ENCODE measurements at places on chromosomes 2 and 18.

GRCh38 chr2:228581731-228582130 is 400.2 kb upstream of the SPHKAP start:
- no peak for DNase-seq

- DNase-seq, result no peak
Measured at GRCh38 chr2:19748073-19748375, 153.8 kb downstream of the TTC32 start.

- no peak for DNase-seq
Measured at GRCh38 chr2:2798337-2798736, 467.3 kb upstream of the MYT1L start.

GRCh38 chr2:191015239-191015638 is 1.3 kb upstream of the STAT1 start:
- DNase-seq, result no peak

DNA sequence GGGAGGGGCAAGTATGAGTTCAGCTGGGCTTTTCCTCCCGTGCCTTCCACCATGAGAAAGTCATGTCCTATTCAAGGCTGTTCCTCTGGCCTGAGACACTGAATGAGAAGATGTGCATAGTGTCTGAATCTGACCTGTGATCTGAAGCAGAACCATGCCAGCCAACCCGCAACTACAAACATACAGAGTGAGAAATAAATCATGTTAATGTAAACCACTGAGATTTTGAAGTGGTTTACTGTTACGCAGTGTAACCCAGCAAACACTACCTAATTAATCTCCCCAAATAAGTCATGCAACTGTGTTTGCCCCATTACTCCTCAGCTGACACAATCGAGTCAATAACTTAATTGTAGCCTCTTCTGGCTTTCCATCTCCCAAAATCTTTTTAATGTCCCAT is 49.2 kb downstream of the METTL4 start:
- DNase-seq, result no peak

GRCh38 chr18:58140387-58141325 is 96.6 kb downstream of the NEDD4L start:
- no peak for DNase-seq

DNA sequence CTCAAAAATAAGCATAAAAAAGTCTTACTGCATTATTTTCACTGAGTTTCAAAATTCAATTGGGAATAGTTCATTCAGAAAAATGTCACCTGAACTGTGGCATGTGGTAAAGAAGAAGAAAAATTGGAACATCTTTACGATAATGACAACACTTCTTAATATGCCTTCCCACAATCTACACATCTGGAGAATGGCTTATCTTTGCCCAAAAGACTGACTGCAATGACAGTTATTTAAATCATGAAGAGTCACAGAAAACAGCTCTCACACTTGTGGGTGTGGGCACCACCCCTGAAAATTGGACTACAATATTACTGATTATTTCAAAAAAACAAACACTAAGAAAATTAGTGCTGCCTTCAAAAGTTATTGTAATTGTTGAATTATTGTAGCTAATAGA is 152.3 kb downstream of the USP34 start:
- DNase-seq, result no peak

- no peak for DNase-seq
Measured at GRCh38 chr2:96413323-96413722, 77.8 kb downstream of the NCAPH start.

DNA sequence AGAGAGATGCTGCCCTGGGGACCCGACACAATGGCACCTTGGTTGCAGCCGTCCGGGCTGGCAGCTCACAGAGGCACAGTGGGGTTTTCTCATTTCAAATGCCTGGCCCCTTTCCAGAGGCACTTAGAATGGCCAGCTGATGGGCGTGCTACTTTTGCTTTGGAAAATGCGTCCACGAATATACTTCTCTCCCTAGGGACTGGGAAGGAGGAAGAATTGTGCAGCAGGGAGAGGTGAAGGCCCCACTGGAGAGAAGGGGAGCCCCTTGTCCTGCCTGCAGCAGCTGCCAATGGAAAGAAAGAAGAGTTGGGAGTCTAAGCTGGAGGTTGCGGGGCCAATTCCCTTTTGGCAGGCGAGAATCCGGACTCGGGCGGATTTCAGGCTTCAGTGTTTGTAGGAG is 1.1 kb upstream of the MAL start:
- no peak for DNase-seq

GRCh38 chr18:79283131-79283810 is 112.5 kb upstream of the NFATC1 start:
- no peak for DNase-seq

- no peak for DNase-seq
Measured at GRCh38 chr2:52964916-52965530, 802.6 kb upstream of the CHAC2 start.

DNA sequence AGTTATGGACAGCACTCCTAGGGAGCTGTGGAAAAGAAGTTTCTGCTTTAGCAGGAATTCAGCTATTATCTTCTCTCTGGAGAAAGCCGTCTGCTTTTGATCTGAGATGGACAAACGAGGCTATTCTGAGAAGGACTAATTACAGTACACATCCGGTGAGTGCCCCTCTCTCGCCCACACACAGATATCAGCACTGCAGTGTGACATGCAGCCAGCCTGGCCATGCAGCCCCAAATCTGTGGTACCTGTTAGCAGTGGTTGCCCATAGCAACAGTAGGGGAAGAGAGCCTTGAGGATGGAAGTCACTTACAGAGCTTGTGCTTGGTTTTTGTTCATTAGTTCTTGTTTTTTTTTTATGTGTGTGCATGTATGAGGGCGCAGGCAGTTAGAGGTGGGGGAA is 73.9 kb upstream of the TRIB2 start:
- DNase-seq, result no peak

DNA sequence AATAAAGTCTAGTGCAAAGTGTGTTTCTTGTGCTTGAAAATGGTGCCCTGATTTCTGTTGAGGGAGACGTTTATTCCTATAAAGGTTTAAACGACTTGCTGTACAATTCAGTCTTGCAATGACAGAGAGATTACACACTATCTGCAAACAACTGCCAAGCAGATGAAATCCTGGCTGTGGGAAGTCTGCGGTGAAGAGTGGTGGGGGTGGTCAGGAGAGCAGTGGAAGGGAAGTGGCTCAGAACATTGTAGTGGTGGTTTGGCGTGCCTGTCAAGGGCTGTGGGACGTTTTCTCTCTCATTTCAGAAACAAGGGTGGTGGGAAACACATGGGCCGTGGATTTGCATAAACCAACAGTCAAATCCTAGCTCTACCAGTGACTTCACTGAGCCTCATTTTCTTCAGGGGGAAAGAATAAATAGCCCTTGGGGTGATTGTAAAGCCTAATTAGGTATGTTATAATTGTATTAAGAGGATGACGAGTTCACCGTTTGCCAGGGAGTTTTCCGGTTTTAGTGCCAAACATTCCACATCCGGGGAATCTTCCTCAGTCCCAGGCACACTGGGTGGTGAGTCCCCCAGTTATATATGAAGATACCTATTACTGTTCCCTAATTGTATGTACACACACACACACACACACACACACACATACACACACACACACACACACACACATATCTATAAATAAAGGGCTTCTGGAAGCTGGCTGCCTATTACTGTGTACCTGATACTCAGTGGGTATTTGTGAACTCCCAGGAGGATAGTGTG is 115.0 kb downstream of the SPTBN1 start:
- DNase-seq, result no peak

GRCh38 chr2:111522231-111522768 is 361.7 kb downstream of the ANAPC1 start:
- DNase-seq, result no peak

- no peak for DNase-seq
Measured at GRCh38 chr2:119333360-119333759, 33.3 kb downstream of the C2orf76 start.

- no peak for DNase-seq
Measured at GRCh38 chr2:236338495-236339184, 74.4 kb upstream of the ASB18 start.

- peak; percentile 42 for DNase-seq
Measured at GRCh38 chr2:64330281-64331113, 123.5 kb upstream of the LGALSL start.

GRCh38 chr2:158753641-158754611 is 41.2 kb upstream of the DAPL1 start:
- DNase-seq, result no peak

DNA sequence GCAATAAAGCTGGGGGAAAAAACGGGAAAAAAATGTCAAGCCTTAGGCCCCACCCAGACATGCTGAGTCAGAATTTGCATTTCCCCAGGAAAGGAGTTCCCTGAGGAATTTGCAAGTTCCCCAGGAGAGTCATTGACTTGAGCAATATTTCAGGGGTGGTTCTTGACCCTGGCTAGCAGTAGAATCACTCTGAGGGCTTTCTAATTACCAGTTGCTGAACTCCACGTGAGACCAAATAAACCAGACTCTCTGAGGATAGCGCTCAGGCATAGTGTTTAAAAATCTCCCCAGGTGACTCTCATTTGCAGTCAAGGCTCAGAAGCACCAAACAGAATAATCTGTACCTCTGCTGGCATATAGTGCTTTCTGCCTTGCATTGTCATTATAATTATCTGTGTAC is 48.7 kb downstream of the C1QL2 start:
- no peak for DNase-seq

- DNase-seq, result no peak
Measured at GRCh38 chr18:63148449-63149301, 170.9 kb downstream of the BCL2 start.

GRCh38 chr18:77207540-77207939 is 42.1 kb upstream of the GALR1 start:
- DNase-seq, result no peak

GRCh38 chr2:98445177-98445682 is 572 bp downstream of the INPP4A start:
- DNase-seq, result no peak

Measured in activated CD8-positive, alpha-beta memory T cell treated with anti-CD3 and anti-CD28 coated beads for 1 hour (primary cell).